ENCODE measurements at places on chromosomes 4 and X.

DNA sequence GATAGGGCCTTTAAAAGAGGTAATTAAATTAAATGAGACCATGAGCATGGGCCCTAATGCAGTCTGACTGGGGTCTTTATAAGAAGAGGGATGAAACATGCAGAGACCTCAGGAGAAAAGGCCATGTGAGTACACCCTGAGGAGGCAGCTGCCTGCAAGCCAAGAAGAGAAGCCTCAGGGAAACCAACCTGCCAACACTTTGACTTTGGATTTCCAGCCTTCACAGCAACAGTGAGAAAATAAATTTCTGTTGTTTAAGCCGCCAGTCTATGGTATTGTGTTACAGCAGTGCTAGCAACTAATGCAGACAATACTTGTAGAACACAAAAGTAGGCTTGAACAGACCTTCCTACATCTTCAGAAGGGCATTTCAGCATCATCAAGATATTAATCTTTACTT is 52.3 kb downstream of the SMAD1 start:
- no peak for DNase-seq

DNA sequence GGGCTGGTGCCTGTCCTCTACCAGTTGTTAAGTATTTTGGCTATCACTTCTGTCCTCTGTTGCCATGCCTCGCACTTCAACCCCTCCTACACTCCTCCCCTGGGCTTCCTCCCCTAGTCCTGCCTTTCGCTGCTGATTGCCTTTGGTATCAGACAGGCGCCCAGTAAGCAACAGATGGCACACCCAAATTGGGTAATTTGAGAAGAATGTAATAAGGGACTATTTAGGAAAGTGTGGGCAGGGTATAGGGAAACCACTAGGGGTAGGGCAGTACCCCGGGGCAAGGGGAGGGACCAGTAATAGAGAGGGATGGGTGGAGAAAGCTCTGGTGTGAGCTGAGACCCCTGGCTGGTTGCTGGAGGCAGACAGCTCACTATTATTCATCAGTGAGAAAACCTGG is 172.7 kb upstream of the USP9X start:
- no peak for DNase-seq

GRCh38 chr4:25509646-25510045 is 132.6 kb downstream of the ANAPC4 start:
- DNase-seq: no peak

GRCh38 chr4:107255596-107255995 is 219.5 kb upstream of the DKK2 start:
- no peak for DNase-seq

DNA sequence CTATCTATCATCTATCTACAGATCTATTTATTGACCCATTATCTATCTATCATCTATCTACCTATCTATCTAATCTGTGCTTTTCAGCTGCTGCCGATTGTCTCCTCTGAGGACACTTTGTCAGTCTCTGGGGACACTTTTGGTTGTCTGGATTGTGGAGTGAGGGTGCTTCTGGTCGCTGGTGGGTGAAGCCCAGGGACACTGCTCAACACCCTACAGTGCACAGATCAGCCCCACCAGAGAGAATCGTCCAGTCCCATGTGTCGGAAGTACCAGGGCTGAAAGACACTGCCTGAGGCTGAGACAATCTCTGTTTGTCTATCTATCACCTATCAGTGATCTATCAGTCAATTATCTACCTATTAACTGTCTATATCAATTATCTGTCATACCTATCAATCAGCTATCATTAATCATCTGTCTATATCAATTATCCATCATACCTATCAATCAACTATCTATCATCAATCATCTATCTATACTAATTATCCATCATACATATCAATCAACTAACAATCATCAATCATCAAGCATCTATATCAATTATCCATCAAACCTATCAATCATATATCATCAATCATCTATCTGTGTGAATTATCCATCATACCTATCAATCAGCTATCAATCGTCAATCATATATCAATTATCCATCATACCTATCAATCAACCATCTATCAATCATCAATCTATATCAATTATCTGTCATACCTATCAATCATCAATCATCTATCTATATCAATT is 70.0 kb upstream of the PPP2R3B start:
- DNase-seq: no peak

DNA sequence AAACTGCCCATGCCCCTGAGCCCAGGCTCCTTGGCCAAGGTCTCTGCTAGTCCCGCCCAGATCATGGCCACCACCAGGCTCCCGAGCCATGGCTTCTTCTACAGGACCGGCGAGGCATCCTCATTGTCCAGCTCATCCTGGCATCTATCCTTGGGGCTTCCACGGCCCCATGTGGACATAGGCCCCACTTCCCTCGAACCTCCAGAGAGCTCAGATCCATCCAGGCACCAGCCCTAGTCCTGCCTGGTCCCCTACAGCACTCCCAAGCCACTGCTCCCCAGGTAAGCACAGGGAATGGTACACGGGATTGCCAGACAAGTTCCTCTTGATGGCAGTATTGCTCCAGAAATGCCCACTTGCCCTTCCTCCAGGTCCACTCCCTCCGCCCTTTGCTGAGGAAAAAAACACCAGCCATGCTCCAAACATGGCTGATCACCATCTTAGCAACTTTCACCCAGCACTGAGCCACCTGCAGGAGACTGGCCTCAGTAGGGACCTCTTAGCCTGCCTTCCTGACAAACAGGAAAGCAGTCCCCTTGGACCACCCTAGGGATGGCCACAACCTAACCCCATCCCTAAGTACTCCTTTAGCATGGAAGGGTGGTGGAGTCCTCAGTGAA is 272.1 kb upstream of the AGTR2 start:
- DNase-seq: peak; percentile 36

- no peak for DNase-seq
Observed at GRCh38 chrX:69185886-69186285, 20.6 kb upstream of the PJA1 start.

- no peak for DNase-seq
Observed at GRCh38 chrX:103517246-103517645, 2.0 kb downstream of the RAB40A start.

GRCh38 chr4:152601156-152601555 is 65.3 kb upstream of the FBXW7 start:
- no peak for DNase-seq

- no peak for DNase-seq
Observed at GRCh38 chr4:174225349-174226049, 58.0 kb downstream of the FBXO8 start.

GRCh38 chr4:142875117-142875516 is 29.0 kb upstream of the INPP4B start:
- DNase-seq: no peak

DNA sequence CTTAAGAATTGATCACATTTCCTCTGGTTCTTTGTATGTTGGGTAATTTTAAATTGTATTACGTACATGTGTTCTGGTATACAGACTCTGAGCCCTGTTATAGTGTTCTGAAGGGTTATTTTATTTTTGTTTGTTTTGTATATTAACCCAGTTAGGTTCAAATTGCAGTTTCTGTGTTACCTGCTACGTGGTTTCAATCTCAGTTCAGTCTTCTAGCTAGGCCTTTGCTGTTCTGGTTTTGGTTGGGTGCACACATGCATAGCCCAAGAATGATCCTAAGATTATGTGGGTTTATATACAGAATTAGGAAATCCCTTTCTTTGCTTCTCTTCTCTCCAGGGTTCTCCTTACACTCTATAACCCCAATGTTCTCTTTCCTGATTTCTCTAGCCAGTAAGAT is 161.0 kb downstream of the PPP1R2C start:
- DNase-seq: no peak

- DNase-seq: peak; percentile 62
Observed at GRCh38 chr4:38664706-38665401, 855 bp downstream of the KLF3 start.

DNA sequence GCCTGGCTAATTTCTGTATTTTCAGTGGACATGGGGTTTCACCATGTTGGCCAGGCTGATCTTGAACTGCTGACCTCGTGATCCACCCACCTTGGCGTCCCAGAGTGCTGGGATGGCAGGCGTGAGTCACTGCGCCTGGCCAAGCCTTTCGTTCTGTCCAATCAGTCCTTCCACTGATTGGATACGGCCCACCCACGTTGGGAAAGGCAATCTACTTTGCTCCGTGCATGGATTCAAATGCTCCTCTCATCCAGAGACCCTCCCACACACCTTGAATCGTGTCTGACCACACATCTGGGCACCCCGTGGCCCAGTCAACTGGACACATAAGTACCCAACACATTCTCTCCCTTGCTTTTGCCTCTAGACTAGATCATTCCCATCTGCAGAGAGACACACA is 74.9 kb downstream of the CRLF2 start:
- no peak for DNase-seq
